Stromal cell of bone marrow (primary cell): ENCODE measurements at places on chromosomes 3 and 15.

DNA sequence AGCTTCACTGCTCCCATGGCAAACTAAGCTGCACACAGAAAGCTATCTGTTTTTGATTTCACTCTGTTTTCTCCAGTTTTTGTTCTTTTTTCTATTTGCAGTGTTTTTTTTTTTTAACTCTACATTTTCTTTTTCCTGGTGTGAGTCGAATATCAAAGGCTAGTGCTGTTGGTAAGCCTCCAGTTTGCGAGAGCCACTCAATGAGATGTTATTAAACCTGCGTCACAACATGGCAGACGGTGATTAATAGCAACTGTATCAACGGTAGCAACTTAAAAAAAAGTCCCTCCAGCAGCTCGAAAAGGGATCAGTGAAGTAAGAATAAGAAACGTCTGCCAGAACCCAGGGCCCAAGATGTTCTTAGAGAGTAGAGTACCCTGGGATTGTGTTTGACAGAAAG lies 84.1 kb downstream of the MEIS2 start:
- DNase-seq: peak; percentile 59

DNA sequence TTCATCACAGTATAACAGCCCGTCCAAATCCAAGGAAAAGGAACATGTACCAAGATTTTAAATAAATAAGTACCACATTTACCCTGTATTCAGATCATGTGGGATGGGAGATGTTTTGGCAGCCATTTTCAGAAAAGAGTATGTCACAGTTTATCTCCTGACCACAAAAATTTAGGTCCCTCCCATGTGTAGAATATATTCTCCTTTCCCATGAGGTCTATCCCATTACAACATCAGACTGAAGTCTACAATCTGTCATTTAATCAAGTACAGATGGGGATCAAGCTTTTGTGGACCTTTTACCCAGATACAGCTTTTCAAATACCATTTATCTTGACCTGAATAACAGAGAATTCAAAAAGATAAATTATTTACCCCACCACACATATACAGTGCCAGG lies 444.5 kb downstream of the PLOD2 start:
- peak; percentile 7 for DNase-seq

DNA sequence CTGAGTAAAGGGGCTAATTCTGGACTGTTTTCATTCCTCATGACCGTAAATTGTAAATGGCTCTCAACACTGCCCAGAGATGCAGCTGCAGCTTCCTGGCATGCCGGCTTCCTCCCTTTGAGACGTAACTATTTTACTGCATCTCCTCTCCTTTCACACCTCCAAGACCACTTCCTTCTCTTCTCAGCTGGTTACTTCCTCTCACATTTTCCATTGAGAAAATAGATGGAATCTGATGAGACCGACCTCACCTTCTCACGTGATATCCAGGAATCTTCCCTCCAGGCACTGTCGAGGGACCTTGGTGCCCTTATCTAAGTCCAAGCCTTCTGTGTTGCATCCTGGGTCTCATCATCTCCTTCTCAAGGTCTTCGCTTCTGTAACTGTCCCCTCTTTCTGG lies 12.7 kb downstream of the LYSMD4 start:
- no peak for DNase-seq

- DNase-seq: no peak
Measured at GRCh38 chr3:145055375-145056076, 1083.9 kb downstream of the DIPK2A start.

- peak; percentile 50 for DNase-seq
Measured at GRCh38 chr15:83365370-83365938, 81.0 kb upstream of the BNC1 start.

DNA sequence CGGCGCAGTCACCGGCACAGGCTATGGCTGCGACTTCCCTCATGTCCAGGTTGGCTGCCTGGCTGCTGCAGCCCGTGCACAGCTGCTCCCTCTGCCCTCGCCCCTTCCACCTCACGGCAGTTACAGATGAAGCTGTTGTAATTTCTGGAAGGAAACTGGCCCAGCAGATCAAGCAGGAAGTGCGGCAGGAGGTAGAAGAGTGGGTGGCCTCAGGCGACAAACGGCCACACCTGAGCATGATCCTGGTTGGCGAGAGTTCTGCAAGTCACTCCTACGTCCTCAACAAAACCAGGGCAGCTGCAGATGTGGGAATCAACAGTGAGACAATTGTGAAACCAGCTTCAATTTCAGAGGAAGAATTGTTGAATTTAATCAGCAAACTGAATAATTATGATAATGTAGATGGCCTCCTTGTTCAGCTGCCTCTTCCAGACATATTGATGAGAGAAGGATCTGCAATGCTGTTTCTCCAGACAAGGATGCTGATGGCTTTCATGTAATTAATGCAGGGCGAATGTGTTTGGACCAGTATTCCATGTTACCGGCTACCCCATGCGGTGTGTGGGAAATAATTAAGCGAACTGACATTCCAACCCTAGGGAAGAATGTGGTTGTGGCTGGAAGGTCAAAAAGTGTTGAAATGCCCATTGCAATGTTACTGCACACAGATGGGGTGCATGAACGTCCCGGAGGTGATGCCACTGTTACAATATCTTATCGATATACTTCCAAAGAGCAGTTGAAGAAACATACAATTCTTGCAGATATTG lies 13.2 kb upstream of the GNB4 start:
- no peak for DNase-seq
